ENCODE measurements at places on chromosomes 1 and 21. TPM values are rescaled to one million over a fixed set of nuclear protein-coding genes. Genes with fewer than 3 reads are reported as not detected.

Gene TMEM35B
- 50.1 TPM for total RNA-seq

Gene CR1L
- not detected for total RNA-seq

Gene CYP4B1
- total RNA-seq, result 188 TPM

Gene VASH2
- 0.31 TPM for total RNA-seq

Gene LAD1
- total RNA-seq, result not detected

Gene MATN1
- 0.28 TPM for total RNA-seq

Gene ADORA1
- 2.2 TPM for total RNA-seq

Gene KCNA3
- total RNA-seq, result 1.2 TPM

Gene CCDC190
- not detected for total RNA-seq

Gene CCDC28B
- total RNA-seq, result 3.3 TPM

Gene PRAMEF26
- total RNA-seq, result not detected

Gene C4BPA
- total RNA-seq, result not detected

- no peak for DNase-seq
Measured at GRCh38 chr1:182527680-182528079, 61.4 kb downstream of the RNASEL start.

DNA sequence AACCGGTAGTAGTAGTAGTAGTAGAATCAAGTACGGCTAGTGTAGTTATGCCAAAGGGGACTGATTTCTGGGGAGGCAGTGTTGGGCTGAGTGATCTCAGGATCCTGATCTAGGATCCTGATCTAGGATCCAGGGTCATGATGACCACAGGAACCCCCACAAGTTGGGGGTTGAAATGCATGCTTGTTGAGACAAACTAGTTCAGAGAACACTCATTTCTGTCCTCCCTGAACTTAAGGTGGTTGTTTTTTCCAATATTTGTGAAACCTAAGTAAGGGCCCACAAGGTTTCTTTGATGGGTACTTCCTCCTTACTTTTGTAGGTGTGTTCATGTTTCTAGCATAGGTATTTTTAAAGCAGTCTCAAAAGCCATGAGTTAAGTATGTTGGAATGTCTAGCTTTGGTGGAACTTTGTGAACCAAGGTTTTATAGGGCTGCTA, 33.9 kb upstream of the PDC start:
- no peak for DNase-seq

GRCh38 chr1:106722466-106722865, 334.0 kb upstream of the PRMT6 start:
- DNase-seq, result no peak

DNA sequence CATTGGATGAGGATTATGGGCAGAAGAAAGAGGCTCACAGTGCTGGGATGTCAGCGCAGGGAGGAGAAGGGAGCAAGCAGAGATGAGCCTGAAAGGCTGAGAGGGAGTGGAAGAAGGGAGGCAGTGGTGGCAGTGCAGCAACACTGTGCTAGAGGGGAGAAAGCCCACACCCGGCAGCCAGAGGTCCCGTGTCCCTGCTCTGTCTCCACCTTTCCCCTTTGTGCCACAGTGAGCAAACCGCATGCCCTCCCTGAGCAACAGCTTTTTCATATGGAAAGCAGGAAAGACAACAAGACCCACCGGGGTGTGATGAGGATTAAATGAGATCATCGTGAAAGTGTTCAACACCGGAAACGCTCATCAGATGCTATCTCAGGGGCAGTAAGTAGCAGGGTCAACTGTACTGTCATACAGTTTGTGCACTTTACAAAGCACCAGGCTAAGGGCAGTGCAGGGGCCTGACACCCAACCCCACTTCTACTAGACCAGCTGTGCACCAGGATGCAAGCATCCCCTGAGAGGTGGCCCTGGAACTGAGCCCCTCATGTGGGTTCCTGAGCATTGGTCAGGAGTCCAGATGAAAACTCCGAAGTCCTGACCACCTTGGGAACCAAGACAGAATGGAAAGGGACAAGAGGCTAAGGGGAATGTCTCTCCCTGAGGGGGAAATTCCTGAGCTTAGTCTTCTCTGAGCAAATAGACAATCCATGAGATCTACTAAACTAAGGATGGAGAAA, 9.1 kb downstream of the NHLH1 start:
- DNase-seq, result no peak

DNA sequence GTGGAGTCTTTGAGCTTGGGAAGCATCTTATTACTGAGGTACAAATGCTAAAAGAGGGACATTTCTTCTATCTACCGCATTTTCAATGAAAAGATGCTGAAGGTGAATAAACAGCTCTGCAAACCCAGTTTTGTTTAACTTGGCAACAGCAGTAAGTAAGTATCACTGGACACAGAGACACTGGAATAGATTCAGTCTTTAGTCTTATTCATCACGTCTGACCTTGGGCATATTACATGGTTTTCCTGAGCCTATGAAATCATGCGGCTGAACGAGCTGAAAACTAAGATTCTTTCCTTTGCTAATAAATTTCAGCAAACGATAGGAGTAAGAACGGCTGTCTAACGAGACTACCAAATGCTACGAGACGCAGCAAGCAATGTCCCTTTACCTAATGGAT, 207.4 kb downstream of the GABPA start:
- DNase-seq, result no peak

- DNase-seq, result no peak
Measured at GRCh38 chr1:160935527-160936258, 18.9 kb downstream of the ITLN2 start.

- no peak for DNase-seq
Measured at GRCh38 chr1:90133133-90133532, 138.2 kb downstream of the ZNF326 start.

DNA sequence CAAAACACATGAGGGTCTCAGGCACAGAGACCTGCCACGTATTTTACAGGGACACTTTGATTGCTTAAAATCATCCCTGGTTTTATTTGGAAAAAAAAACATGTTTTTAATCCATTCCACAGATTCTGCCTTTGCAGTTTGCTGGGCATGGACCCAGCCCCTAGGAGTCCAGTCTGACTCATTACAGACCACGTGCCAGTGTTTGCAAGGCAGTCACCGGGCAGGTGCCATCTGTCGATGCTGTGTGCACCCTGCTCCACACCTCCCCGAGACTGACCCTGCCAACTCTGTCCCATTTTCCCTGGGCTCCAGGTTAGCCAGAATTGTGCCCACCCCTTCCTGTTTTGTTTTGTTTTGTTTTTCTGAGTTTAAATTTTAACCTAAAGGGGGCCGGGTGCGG, 148.4 kb upstream of the TMEM51 start:
- DNase-seq, result no peak

- no peak for DNase-seq
Measured at GRCh38 chr1:218480137-218480536, 135.0 kb downstream of the TGFB2 start.

DNA sequence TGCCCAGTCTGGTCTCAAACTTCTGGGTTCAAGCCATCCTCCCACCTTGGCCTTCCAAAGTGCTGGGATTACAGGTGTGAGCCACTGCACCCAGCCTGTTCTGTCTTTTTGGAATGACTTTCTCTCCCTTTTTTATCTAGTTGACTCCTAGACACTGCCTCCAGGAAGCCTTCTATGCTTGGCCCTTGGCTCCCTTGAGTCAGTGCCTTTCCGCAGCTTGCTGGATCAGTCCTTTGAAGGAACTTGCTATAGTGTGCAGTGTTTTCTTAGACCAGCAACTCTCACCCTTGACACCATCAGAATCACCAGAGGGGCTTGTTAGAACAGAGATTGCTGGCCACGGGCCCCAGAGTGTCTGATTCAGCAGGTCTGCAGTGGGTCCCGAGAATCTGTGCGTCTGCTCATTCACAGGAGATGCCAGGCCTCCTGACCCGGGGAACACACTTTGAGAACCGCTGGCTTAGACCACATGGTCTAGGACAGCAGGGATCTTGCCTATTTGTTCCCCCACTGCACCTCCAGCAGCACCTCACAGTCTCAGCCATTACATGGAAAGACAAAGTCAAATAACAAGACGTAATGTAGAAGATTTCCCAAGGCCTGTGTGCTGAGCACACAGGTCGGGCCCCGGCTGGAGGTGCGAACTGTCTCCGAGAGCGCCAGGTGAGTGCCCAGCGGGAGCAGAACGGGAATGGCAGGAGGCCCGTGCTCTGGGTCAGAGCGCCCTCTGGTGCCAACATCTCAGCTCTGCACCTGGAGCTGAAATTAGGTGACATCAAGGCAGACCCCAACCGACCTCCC, 27.4 kb upstream of the CTPS1 start:
- peak; percentile 28 for DNase-seq

- no peak for DNase-seq
Measured at GRCh38 chr1:64049900-64050540, 153.4 kb upstream of the UBE2U start.

DNA sequence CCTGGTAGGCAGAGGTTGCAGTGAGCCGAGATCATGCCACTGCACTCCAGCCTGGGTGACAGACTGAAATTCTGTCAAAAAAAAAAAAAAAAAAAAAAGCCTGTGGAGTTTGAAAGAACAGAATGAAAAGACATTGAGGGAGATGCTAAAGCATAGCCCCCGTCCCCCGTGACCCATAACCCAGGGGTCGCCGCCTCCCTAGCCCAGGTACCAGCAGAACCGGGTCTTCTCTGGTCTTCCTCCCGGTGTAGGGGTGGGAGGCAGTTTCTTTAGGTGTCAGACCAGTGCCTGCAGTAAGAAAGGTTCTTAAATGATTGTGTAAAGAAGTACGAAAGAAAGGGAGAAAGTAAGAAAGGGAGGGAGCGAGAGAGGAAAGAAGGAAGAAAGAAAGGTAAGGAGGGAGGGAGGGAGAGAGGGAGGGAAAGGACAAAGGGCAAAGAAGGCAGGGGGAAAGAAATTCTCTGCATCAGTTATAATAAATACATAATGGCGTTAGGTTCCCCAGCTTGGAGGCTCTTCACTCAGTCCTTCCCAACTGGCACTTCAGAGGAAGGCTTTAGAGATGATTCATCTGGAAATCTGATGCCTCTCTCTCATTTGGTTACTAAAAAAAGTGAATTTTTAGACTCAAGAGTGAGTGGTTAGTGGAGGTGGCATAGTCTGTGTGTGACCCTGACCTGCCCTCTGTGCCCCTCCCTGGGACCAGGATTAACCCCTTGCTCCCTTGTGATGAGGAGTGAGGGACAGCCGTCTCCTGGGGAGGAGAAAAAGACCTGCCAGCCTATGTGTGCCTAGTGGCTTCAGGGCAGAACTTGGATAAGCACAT, 1.1 kb downstream of the IL24 start:
- DNase-seq, result no peak

GRCh38 chr1:22944346-22945055, 28.2 kb downstream of the LACTBL1 start:
- DNase-seq, result no peak

DNA sequence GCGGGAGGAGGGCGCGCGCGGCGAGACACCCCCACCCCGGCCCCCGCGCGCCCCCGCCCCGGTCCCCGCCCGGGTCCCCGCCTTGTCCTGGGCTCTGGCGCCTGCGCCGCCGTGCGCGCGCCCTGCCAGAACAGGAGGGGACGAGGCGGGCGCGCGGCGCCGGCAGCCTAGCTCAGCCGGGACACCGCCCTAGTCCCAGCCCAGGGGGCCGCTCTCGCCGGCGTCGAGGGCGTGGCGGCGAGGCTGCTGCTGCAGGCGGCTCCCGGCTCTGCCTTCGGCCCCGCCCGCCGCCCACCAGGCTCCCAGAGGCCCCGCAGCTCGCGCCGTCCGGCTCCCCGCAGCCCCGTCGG, at the start of gene RCAN3:
Gene RCAN3, plus strand, starts transcription at position 128 of the 350 bp plus-strand sequence. CDS start 11,537 bp downstream, outside the sequence.
- no peak for DNase-seq

GRCh38 chr1:28056129-28056925, 32.1 kb downstream of the EYA3 start:
- DNase-seq, result no peak
